Nephron progenitor cell (in vitro differentiated cells): ENCODE measurements at places on chromosomes 12 and 14.

DNA sequence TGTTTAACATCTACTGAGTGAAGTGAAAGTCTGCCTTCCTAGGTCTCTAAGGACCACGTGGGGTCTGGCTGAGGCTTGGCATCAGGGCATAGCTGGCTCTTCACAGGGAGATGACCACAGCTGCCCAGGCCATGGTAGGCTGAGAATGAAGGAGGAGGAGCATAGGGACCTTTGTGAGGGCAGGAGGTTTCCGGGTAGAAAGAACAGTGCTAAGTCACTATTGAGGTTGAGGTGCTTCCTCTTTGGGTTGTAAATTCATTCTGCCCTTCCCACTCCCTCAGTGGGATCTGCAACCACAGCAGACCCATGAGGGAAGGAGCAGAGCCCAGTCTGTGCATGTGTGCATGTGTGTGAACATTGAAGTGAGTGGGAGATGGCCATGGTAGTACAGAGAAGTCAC, 909.6 kb downstream of the VRK1 start:
- H3K36me3 ChIP-seq, result no peaks in the 10 kb centered on the region
- peaks cover 9% of the 10 kb centered on the region for H3K4me1 ChIP-seq
- no peak for DNase-seq
- peaks cover 4% of the 10 kb centered on the region for H3K27me3 ChIP-seq
- no peak overlapping the region for H3K27ac ChIP-seq

- H3K27me3 ChIP-seq, result no peaks in the 10 kb centered on the region
- H3K36me3 ChIP-seq, result no peaks in the 10 kb centered on the region
- H3K4me3 ChIP-seq, result no peak overlapping the region
- no peak for DNase-seq
- H3K4me1 ChIP-seq, result peaks cover 44% of the 10 kb centered on the region
Measured at GRCh38 chr14:56659964-56660551, 80.5 kb downstream of the TMEM260 start.

- H3K27ac ChIP-seq, result no peak overlapping the region
- peaks cover 82% of the 10 kb centered on the region for H3K4me1 ChIP-seq
- H3K36me3 ChIP-seq, result no peaks in the 10 kb centered on the region
- DNase-seq, result no peak
Measured at GRCh38 chr14:58752289-58752688, 114.5 kb downstream of the DACT1 start.

DNA sequence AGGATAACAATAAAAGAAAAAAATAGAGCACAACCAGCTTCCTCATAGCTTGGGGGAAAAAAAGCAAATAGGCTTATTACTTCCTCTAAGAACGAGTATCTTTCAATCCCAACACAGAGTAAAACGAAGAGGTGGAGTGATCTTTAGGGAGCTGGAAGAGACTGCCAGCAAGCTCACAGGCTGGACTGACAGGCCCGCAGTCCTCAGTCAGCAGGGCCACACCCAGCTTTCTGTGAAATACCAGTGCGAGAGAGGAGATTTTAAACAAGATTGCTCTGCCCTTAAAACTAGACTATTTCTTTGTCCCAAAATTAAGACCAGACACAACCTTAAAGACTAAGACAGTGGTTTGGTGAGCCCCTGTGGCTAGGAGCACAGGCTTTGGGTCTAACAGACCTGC, 32.9 kb downstream of the SETD3 start:
- peaks cover 6% of the 10 kb centered on the region for H3K4me1 ChIP-seq
- DNase-seq, result no peak
- peaks cover 29% of the 10 kb centered on the region for H3K36me3 ChIP-seq
- no peaks in the 10 kb centered on the region for H3K27me3 ChIP-seq

GRCh38 chr14:79551523-79551922, 659.8 kb downstream of the DIO2 start:
- H3K4me3 ChIP-seq, result no peak overlapping the region
- peaks cover 5% of the 10 kb centered on the region for H3K36me3 ChIP-seq
- no peak overlapping the region for H3K27ac ChIP-seq
- H3K27me3 ChIP-seq, result no peaks in the 10 kb centered on the region
- peaks cover 73% of the 10 kb centered on the region for H3K4me1 ChIP-seq
- peak; percentile 3 for DNase-seq

DNA sequence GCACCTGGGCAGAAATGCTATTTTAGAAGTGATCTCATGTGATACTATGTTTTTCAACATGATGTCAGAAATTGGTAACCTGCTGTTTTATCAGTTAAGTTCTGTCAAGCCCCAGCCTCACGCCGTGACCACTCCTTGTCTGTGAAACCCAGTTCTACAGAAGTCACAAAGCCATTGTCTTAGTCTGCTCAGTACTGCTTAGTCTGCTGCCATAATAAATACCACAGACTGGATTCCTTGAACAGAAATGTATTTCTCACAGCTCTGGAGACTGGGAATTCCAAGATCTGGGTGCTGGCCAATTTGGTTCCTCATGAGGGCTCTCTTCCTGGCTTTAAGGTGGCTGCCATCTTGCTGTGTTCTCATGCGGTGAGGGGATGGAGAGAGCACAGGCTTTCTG, 176.9 kb downstream of the PRKCH start:
- H3K27ac ChIP-seq, result no peak overlapping the region
- H3K4me3 ChIP-seq, result no peak overlapping the region
- DNase-seq, result no peak
- H3K36me3 ChIP-seq, result no peaks in the 10 kb centered on the region
- peaks cover 10% of the 10 kb centered on the region for H3K4me1 ChIP-seq
- H3K27me3 ChIP-seq, result peaks cover 11% of the 10 kb centered on the region

GRCh38 chr14:39396448-39396847, 35.8 kb downstream of the FBXO33 start:
- H3K27ac ChIP-seq, result no peak overlapping the region
- DNase-seq, result no peak
- H3K27me3 ChIP-seq, result no peaks in the 10 kb centered on the region
- H3K4me1 ChIP-seq, result no peaks in the 10 kb centered on the region
- no peak overlapping the region for H3K4me3 ChIP-seq
- peaks cover 28% of the 10 kb centered on the region for H3K36me3 ChIP-seq

GRCh38 chr12:7035463-7035862, 17.2 kb upstream of the LPCAT3 start:
- peaks cover 12% of the 10 kb centered on the region for H3K4me1 ChIP-seq
- no peak overlapping the region for H3K27ac ChIP-seq
- no peak overlapping the region for H3K4me3 ChIP-seq
- peaks cover 4% of the 10 kb centered on the region for H3K27me3 ChIP-seq

DNA sequence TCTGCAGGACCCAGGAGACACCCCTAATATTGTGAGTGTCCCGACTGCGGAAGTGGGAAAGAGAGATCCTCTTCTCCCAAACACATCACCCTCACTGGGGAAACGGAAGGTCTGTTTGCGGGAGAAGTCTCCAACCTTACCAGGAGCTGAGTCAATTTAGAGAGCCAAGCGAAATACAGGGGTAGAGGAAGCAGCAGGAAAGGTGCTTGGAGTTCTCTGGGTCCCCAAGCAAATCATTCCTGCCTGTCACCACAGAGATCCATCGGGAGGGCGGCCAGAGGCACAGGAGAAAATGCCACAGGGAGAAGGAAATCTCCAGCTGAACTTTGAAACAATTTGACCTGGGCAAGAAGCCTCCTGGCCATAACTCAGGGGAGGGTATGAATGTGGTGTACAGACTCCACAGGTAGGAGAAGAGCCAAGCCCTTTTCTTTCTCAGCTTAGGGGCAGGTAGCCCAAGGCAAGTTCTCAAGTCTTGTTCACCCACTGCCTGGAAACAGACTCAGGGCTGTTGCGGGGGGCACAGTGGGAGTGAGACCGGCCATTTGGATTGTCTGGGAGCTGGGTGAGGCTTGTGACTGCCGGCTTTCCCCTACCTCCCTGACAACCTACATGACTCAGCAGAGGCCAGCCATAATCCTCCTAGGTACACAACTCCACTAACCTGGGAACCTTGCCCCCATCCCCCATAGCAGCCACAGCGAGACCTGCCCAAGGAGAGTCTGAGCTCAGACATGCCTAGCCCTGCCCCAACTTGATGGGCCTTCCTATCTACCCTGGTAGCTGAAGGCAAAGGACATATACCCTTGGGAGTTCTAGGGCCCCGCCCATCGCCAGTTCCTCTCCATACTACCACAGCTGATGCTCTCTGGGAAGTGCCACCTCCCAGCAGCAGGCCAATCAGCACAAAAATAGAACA, 211.9 kb upstream of the ARHGAP5 start:
- H3K4me3 ChIP-seq, result no peak overlapping the region
- no peaks in the 10 kb centered on the region for H3K4me1 ChIP-seq
- no peak overlapping the region for H3K27ac ChIP-seq
- DNase-seq, result no peak

- peaks cover 40% of the 10 kb centered on the region for H3K36me3 ChIP-seq
- no peak overlapping the region for H3K4me3 ChIP-seq
- peaks cover 16% of the 10 kb centered on the region for H3K4me1 ChIP-seq
- no peak overlapping the region for H3K27ac ChIP-seq
- no peaks in the 10 kb centered on the region for H3K27me3 ChIP-seq
- no peak for DNase-seq
Measured at GRCh38 chr12:1130164-1130563, 139.1 kb downstream of the ERC1 start.

- no peak overlapping the region for H3K27ac ChIP-seq
- peaks cover 6% of the 10 kb centered on the region for H3K27me3 ChIP-seq
- DNase-seq, result no peak
- H3K36me3 ChIP-seq, result no peaks in the 10 kb centered on the region
Measured at GRCh38 chr12:69331909-69332684, 16.1 kb upstream of the LYZ start.

GRCh38 chr14:100688051-100688450, 38.6 kb upstream of the DLK1 start:
- no peaks in the 10 kb centered on the region for H3K36me3 ChIP-seq
- no peak for DNase-seq
- H3K27me3 ChIP-seq, result peaks cover 18% of the 10 kb centered on the region
- peak overlapping the region; percentile 54 for H3K27ac ChIP-seq
- H3K4me3 ChIP-seq, result no peak overlapping the region
- H3K4me1 ChIP-seq, result peaks cover 77% of the 10 kb centered on the region

DNA sequence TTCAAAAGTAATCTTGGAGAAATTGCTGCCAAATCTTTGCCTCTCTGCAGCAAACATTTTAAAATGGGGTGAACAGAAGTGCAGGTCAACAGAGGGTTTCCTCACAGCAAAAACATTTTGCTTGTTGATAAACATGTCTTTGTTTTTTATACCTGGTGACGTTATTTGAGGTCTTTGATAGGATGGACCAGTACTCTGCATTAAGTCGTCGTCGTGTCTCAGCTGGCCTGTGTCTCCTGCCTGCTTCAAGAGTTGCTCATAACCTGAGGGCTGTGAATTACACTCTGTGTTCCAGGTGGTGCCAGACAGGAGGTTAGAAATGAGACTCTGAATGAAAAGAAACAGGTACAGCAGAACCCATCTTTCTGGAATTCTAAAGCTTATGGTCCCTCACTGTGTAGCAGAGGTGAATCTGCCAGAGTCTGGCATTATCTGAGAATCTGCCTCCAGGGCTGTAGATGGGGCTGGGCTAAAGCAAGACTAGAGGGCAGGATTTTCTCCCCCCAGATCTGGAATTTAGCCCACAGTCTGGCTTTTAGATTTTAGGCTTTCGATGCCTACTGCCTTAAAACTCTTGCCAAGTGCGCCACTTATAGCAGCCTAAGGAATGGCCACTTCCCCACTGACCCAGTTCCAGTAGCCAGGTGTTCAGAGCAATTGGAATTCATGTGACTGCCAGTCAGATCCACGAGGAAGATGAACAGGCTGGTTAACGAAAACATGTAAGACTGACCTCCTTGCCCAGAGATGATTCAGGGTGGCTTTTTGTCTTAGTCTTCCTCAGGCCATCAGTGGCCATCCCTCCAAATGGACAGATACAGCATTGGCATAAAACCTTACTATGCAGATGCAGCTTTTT, 161.2 kb downstream of the PRKCH start:
- peaks cover 18% of the 10 kb centered on the region for H3K27me3 ChIP-seq
- peaks cover 10% of the 10 kb centered on the region for H3K4me1 ChIP-seq
- H3K27ac ChIP-seq, result no peak overlapping the region
- H3K4me3 ChIP-seq, result no peak overlapping the region

GRCh38 chr12:111041091-111041490, 120.7 kb upstream of the MYL2 start:
- peaks cover 44% of the 10 kb centered on the region for H3K27me3 ChIP-seq
- no peak for DNase-seq
- H3K4me1 ChIP-seq, result peaks cover 5% of the 10 kb centered on the region
- H3K36me3 ChIP-seq, result no peaks in the 10 kb centered on the region

DNA sequence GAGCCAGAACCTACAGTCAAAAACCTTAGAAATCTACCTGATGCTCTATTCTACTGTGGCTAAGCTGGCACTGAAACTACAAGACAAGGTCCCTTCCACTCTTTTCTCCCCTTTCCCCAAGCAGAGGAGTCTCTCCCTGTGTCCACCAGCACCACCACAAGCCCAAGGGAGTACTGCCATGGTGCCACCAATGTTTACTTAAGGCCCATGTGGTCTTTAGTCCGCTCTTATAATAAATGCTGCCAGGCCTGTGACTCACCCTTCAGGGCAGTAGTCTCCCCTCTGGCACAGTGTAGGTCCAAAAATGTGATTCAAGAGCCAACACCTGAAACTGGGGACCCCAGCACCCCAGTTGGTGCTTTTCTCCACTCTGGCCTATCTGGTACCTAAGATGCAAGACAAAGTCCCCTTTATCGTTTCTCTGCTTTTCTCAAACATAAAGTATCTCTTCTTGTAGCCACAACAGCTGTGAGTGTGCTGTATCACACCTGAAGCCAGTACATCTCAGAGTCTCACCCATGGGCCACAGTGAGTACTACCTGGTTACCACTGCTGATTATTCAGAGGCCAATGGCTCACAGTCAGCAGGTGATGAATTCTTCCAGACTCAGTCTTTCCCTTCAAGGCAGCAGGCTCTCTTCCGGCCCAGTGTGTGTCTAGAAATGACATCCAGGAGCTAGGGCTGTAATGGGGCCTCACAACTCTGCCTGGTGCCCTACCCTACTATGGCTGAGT, 29.3 kb downstream of the SLC38A2 start:
- H3K4me3 ChIP-seq, result no peak overlapping the region
- H3K27ac ChIP-seq, result no peak overlapping the region
- no peaks in the 10 kb centered on the region for H3K36me3 ChIP-seq
- no peak for DNase-seq
- H3K27me3 ChIP-seq, result peaks cover 4% of the 10 kb centered on the region

DNA sequence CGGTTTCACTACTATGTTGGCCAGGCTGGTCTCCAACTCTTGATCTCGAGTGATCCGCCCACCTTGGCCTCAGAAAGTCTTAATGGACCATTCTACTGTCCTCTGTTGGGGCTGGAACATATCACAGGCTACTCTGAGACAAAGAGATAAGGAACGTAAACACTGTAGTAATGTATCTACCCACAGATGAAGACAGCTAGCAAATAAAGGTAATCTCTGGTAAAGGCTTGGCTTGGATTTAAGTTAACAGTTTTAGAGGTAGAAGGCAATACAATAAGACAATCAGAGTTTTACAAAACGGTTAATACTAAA, 44.6 kb upstream of the ISM2 start:
- no peak for DNase-seq
- peaks cover 31% of the 10 kb centered on the region for H3K4me1 ChIP-seq
- H3K4me3 ChIP-seq, result no peak overlapping the region
- peaks cover 28% of the 10 kb centered on the region for H3K36me3 ChIP-seq
- H3K27me3 ChIP-seq, result no peaks in the 10 kb centered on the region
- peak overlapping the region; percentile 90 for H3K27ac ChIP-seq

- DNase-seq, result no peak
- H3K27ac ChIP-seq, result no peak overlapping the region
- H3K4me3 ChIP-seq, result no peak overlapping the region
- H3K36me3 ChIP-seq, result no peaks in the 10 kb centered on the region
Measured at GRCh38 chr12:23585782-23586163, 363.7 kb downstream of the SOX5 start.
